Kidney (tissue), 22 donors: ENCODE measurements at places on chromosomes 5 and 9.

GRCh38 chr5:122704247-122705036, 70.4 kb upstream of the SNX2 start:
- DNase-seq = peak; percentile 72

DNA sequence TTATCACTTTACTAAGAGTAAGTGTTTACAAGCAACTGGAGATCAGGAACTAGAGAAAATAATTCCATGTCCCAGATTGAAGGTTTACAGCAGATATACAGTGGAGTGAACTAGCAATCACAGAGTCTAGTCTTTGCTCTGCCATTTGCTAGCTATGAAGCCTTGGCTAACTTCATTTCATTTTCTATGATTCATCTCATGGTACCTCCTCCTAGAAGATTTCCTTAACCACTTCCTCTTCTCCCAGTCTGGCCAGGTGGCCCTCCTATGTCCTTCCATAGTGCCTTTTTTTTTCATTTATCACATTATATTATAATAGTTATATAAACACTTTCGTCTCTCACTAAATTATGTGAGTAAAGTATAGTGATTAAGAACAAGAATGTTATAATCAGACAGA, 52.1 kb downstream of the GRIA1 start:
- DNase-seq = no peak

DNA sequence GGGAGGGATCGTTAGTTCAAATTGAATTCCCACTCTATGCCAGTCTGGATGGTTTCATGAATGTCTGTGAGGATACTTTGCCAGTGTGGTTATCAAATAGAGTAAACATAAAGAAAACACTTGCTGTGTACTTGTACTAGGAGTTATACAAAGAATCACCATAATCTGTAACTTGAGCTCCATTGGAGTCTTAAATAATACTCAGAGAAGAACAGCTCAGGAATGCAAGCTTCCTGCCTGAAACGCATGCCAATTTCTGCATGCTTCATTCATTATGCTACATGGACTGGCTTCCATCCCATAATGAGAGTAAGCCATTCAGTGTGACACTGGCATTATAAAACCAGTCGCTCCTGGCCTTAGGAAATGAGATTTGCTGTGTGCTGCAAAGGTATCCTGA, 351.4 kb downstream of the SEMA5A start:
- DNase-seq = no peak

- no peak for DNase-seq
Measured at GRCh38 chr5:107290780-107291398, 379.8 kb downstream of the EFNA5 start.

- DNase-seq = no peak
Measured at GRCh38 chr5:143920772-143921171, 108.8 kb downstream of the HMHB1 start.

DNA sequence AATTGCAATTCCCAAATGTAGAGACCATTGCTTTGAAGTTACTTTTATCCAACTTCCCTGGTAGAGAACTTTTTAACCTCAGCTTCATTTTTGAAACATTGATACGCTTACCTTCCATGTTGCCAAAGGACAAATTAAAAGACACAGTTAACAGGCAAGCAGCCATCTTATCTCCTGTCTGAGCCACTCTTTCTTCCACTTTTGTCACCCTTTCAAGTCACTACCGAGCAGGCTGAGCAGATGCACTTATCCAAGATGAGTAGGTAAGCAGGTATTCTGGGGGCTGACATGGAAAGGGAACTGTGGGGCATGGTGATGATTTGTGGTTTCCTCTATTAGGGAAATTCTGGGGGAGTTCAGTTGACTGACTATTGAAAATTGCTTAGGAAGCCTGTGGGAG, 66.7 kb downstream of the DOCK2 start:
- no peak for DNase-seq

GRCh38 chr5:41410307-41410706, 100.1 kb downstream of the PLCXD3 start:
- no peak for DNase-seq

GRCh38 chr5:3307982-3308621, 287.5 kb upstream of the IRX1 start:
- no peak for DNase-seq

DNA sequence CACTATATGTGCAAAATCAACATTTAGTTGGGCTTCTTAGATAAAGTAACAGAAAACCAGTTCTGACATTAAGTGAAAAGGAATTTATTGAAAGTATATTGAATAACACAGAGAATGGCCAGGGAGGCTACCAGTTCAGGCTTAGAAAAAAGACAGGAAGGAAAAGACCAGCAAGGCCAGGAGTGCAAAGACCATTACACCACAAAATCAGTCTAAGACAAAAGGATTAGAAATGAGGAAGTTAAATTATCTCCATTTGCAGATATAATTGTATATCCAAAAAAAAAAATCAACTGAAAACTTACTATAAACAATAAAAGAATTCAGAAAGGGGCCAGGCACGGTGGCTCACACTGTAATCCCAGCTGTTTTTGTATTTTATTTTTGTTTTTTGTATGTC, 4.8 kb upstream of the TEX10 start:
- no peak for DNase-seq

GRCh38 chr9:272251-273213, 57.9 kb downstream of the DOCK8 start:
- DNase-seq = no peak

DNA sequence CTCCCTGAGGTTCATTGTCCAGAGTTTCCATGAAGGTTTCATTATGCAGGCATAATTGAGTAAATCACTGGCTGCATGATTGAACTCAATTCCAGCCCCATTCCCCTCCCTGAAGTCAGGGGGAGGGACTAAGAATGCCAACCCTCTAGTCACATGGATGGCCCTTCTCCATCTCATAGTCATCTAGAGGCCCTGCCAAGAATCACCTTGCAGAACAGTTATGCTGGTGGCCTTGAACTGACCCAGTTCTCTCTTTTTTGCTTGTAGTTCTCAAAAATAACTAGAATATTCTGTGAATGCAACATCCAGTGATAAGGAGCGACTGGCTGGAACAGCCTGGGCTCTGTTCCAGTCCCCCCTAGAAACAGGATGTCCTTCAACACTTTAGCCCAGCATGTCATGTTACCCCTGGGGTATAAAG, 31.7 kb downstream of the SLC35A4 start:
- no peak for DNase-seq

- no peak for DNase-seq
Measured at GRCh38 chr9:84926793-84927192, 257.3 kb downstream of the NTRK2 start.

- DNase-seq = no peak
Measured at GRCh38 chr9:20945269-20945668, 86.2 kb downstream of the HACD4 start.

DNA sequence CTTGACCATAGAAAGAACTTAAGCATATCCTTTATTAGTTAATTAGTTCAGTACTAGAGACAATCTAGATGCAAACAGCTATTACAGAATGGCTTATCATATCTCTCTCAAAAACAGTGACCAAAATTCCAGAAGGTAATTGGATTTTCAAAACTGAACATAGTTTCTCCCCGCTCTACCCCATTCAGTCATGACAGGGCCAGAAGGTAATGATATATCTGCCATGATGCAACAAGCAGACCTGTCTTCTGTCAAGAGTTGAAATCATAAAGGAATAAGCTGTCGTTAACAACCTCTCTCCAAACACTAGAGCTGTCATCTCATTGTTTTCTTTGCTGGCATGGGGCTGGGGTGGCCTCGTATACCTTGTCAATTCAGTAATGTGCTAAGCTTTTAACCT, 200.5 kb upstream of the POU5F2 start:
- DNase-seq = no peak

GRCh38 chr9:94720846-94721549, 5.5 kb upstream of the AOPEP start:
- no peak for DNase-seq
